ENCODE measurements at places on chromosomes 7 and 10. TPM values are rescaled to one million over a fixed set of nuclear protein-coding genes. Genes with fewer than 3 reads are reported as not detected.

The SPDYE18 gene
- not detected for total RNA-seq

- DNase-seq = no peak
Observed at GRCh38 chr10:7942316-7942715, 112.2 kb upstream of the GATA3 start.

The TAS2R5 gene
- total RNA-seq = 1.5 TPM

DNA sequence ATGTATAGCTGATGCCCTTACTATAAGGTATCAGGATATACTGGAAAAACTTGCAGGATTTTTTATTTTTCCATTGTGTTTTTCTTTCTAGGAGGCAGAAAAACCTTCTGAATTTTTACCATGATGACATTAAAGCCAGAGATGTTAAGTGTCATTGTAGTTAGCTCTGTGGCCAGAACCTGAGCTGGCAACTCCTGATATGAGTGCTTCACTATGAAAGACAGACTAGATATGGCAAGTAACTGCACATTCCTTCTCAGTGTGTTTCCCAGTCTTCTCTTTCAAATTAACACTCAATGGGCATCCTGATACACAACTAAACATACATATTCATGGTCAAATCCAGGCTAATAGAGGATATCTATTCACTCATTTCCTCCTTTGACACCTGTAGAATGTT lies 166.2 kb downstream of the CTTNBP2 start:
- DNase-seq = no peak
